Activated CD4-positive, alpha-beta T cell treated with anti-CD3 and anti-CD28 coated beads, Interleukin-2, amount 10 ng/mL, durations not matched to agents 24 days and 14 days (primary cell): ENCODE measurements at places on chromosomes 2 and 18. TPM values are rescaled to one million over a fixed set of nuclear protein-coding genes. Genes with fewer than 3 reads are reported as not detected.
A peak's percentile ranks its signal among the peaks of the same experiment; 100 is the strongest.

LRP2 gene
- total RNA-seq, result 0.09 and 0.28 TPM in 2 replicates

DNER gene
- total RNA-seq, result not detected in 2 replicates

FSIP2 gene
- total RNA-seq, result 0.12 and 0.21 TPM in 2 replicates

GPR35 gene
- total RNA-seq, result 7.1 and 8.7 TPM in 2 replicates

TRAF3IP1 gene
- total RNA-seq, result 11.0 and 12.7 TPM in 2 replicates

DNA sequence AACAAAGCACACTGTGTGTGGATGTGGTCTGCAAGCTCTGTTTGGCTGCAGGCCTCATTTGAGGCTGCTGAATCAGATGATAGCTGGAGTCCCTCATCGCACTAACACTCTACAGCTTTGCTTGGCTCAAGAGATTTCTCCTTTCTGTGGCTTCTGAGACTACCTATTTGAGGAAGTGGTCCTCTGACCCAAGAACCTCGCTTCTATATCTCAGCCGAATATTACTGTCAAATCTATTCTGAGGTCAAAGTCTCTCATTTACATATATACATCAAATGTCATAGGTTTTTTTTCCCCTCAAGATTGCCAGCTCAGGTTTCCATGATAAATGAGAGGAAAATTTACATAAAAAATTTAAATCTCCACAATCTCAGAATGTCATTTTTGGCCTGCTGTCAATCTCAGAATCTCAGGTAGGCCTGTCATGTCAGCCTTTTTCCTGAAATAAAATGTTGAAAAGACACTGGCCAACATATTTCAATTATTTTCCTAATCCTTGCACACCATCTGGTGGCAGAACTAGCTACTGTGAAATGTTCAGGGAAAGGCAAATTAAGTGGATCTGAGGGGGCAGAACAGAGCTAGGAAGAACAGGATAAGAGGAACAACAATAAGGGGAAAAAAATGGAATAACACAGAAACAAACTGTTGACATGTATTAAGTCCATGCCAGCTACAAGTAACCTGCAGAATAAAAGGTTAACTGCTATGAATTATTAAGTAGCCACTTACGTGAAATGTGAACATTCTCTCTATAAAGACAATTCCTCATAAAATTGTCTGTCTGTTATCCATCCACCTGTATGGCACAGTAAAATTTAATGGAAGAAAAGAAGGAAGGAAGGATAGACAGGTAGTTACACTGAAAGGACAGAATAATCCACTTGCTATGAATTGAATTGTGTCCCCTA, 39.3 kb downstream of the AP1S3 start:
- no peaks in the 10 kb centered on the region for H3K27me3 ChIP-seq
- peaks cover 7% of the 10 kb centered on the region for H3K4me1 ChIP-seq
- no peak for DNase-seq
- no peaks in the 10 kb centered on the region for H3K36me3 ChIP-seq

DNA sequence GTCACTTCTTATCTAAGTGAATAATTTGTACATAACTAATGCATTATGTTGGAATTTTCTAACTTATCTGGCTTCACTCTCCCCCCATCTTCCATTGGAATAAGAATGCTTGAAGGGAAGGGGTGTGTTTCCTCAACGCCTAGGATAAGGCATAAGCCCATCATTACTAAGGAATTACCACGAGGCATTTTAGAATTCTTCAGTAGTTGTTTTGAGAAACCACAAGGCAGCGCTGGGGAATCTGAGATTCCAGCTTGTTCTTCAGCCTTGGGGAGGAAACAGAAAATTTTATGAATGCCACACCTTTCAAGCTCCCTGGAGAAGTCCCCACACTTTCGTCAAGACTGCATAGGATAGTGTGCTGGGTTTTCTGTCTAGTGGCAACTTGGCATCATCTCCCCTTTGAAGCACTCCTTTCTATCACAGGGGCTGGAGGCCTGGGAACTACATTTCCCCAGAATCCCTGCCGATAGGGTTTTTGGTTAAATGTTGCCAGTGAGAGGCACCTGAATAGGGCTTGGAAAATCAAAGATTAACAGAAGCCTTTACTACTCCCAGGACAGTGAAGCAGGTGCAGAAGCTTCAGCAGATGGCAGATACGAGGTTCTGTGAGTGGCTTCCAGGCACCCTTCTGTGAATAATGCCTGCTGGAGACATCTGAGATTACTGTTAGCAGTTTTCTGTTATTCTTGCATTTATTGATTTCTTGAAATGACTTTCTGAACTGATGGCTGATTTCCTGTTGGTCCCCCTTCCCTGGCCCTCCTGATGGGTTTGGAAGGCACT, 192.7 kb upstream of the REV1 start:
- H3K27me3 ChIP-seq, result no peaks in the 10 kb centered on the region
- no peaks in the 10 kb centered on the region for H3K36me3 ChIP-seq
- no peaks in the 10 kb centered on the region for H3K4me1 ChIP-seq
- H3K27ac ChIP-seq, result no peak overlapping the region
- no peak for DNase-seq

DNA sequence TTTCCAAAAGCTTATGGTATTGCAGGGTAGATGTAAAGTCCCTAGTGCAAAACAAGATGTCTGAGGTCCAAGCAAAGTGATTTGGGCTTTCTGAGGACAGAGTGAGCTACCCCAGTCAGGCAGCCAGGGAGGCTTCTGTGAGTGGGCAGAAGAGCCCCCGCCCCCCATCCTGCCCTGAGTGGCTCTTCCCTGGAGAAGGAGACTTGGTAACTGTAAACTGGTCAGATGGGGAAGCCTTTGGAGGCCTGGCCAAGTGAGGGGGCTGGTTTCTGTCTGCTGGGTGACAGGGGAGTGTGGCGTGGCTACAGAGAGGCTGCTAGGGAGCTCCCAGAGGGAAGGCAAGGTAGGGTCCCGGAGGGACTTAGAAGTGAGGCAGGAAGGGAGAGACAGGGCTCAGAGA, 181.3 kb upstream of the HAAO start:
- H3K27ac ChIP-seq, result no peak overlapping the region
- no peak overlapping the region for H3K4me3 ChIP-seq
- peaks cover 10% of the 10 kb centered on the region for H3K4me1 ChIP-seq
- DNase-seq, result no peak

DNA sequence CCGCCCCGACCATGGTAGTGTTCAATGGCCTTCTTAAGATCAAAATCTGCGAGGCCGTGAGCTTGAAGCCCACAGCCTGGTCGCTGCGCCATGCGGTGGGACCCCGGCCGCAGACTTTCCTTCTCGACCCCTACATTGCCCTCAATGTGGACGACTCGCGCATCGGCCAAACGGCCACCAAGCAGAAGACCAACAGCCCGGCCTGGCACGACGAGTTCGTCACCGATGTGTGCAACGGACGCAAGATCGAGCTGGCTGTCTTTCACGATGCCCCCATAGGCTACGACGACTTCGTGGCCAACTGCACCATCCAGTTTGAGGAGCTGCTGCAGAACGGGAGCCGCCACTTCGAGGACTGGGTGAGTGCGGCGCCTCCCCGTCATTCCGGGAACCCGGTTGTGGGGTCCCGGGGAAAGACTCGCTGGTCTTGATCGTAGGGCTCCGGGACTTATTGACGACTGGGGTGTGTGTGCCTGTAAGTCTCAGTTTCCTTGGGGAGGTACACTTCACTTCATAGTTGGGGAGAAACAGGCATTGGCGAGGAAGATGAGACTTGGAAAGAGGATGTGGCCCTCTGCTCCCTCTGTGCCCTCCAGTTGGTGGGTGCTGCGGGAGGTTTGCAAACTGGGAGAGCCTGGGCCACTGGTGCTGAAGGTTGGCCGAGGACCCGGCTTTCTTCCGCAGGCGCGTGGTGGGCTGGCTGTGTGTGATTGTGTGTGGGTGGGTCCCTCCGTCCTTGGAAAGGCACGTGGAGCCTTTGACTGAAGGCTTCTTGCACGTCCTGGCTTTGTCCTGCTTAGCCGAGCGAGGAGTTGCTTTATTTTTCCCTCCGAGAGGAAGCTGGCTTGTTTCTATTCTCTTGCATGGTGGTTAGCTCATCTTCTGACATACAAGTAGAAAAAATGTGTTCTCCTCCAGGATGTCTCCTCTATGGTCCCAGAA, 886 bp downstream of the PRKCE start:
- H3K36me3 ChIP-seq, result peaks cover 2% of the 10 kb centered on the region
- peaks cover 13% of the 10 kb centered on the region for H3K27me3 ChIP-seq
- peak overlapping the region; percentile 75 for H3K27ac ChIP-seq
- DNase-seq, result peak; percentile 79

DNA sequence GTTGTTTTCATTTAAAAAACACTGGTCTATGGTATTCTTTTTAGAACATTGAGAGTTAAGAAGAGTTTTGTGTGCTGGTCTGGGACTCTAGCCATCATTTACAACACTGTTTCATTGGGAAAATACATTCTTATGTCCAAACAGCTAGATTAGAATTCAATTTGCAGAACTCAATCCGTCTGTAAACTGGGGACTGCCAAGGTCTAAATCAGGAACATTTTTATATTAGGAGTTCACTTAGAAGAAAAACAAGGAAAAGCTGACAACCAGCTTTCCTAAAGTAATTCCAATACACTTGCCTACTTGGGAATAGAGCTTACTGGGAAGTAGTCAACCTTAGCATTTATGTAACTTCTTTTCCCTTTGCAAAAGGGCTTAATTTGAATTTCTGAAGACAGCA, 91.5 kb upstream of the RNF152 start:
- no peak overlapping the region for H3K27ac ChIP-seq
- H3K27me3 ChIP-seq, result peaks cover 4% of the 10 kb centered on the region

- peak overlapping the region; percentile 99 for H3K27ac ChIP-seq
- H3K4me1 ChIP-seq, result peaks cover 14% of the 10 kb centered on the region
- peaks cover 7% of the 10 kb centered on the region for H3K27me3 ChIP-seq
- DNase-seq, result no peak
- peaks cover 14% of the 10 kb centered on the region for H3K36me3 ChIP-seq
Measured at GRCh38 chr2:189441709-189442074, 418 bp downstream of the WDR75 start.

DNA sequence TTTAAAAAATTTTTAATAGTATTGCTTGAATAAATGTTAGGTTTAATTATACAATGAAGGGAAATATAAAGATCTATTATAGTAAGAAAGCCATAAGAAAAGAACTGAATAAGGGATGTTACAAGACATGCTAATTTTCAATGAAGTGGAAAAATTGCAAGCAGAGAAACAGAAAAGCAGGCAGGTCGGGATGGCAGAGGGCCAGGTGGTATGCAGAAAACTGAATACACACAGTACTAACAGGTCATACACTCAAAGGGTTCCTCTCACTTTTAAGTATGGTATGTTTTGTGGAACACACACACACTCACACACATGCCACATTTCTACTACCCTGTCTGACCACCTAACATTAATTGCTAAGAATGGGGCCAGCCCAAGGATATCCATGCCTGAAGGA, 76.7 kb upstream of the DTNA start:
- no peaks in the 10 kb centered on the region for H3K27me3 ChIP-seq
- no peak for DNase-seq
- H3K4me1 ChIP-seq, result no peaks in the 10 kb centered on the region
- H3K36me3 ChIP-seq, result no peaks in the 10 kb centered on the region

DNA sequence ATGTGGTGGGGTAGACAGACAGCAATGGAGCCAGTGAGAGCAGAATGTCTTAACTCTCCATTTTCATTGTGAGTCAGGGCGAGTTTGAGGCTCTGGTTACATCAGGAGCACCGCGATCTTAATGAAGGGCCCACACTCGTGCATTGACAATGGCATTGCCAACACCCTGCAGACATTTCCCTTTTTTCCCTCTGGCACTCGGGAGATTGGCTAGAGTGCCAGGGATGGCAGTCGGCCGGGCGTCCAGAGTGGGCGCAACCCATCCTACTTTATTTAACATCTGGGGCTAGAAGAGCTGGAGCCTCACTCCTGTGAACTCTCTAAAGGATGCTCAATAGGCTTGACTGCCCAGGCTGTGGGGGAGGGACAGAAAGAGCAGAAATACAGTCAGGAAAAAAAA, 9.7 kb downstream of the PROKR1 start:
- H3K27ac ChIP-seq, result peak overlapping the region; percentile 71
- H3K27me3 ChIP-seq, result peaks cover 36% of the 10 kb centered on the region
- peak; percentile 65 for DNase-seq
- H3K36me3 ChIP-seq, result no peaks in the 10 kb centered on the region
- H3K4me3 ChIP-seq, result peak overlapping the region; percentile 66
- H3K4me1 ChIP-seq, result peaks cover 46% of the 10 kb centered on the region

DNA sequence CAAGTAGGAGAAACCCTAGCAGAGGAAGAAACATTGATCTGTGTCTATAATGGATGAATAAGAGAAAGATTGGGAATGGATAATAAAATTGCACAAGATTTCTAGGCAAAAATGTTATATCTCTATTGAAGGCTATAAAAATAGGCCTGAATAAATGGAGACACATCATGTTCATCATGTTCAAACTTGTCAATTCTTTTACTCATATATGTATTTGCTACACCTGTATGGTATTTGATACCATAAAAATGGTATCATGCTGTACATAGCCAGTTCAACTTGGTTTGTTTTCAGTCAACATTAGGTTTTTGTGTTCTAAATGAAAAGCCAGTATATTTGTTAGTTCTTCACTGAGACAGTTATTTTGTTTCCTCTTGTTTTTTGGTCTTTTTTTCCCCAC, 132.2 kb upstream of the RNF152 start:
- no peak for DNase-seq
- no peak overlapping the region for H3K4me3 ChIP-seq
- H3K27ac ChIP-seq, result no peak overlapping the region
- no peaks in the 10 kb centered on the region for H3K36me3 ChIP-seq
- H3K4me1 ChIP-seq, result no peaks in the 10 kb centered on the region

DNA sequence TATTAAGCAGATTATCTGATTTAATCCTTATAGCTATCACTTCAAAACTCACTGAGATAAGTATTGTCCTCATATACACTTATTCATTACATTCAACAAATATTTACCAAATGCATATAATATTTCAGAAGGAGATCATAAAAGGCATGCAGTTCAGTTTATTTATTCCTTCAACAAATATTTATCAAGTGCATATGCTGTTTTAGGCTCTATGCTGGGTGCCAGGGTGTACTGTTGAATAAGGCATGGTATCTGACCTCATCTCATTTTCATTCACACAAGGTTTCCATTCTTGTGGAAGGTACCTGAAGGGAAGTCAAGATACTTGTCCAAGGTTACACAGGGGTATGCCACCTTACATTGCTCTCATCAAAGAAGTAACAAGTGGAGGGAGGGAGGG, 213.0 kb downstream of the INSIG2 start:
- DNase-seq, result no peak
- H3K4me3 ChIP-seq, result no peak overlapping the region
- no peaks in the 10 kb centered on the region for H3K4me1 ChIP-seq
- no peaks in the 10 kb centered on the region for H3K36me3 ChIP-seq

DNA sequence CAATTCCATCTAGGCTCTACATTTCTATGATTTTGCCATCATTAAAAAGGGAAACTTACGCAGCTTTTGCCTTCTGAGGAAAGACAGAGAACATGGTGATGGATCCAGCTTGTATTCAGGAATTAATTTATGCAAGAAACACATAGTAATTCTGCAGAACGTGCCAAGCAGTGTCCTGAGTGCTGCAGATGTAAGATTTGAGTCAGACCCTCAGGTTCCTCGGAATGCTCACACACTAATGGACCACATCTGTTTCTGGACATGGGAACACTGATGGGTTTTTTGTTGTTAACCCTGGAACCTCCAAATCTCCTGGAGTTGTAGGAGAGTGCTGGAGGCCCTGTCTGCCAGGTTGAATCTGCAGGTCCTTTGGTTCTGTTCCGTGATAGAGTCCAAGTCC, 132.9 kb downstream of the SETBP1 start:
- H3K27ac ChIP-seq, result no peak overlapping the region
- no peak for DNase-seq
- peaks cover 23% of the 10 kb centered on the region for H3K27me3 ChIP-seq
- peaks cover under 1% of the 10 kb centered on the region for H3K4me1 ChIP-seq
